ENCODE measurements at places on chromosomes 1 and 21.

GRCh38 chr1:232969799-232970198 is 19.4 kb downstream of the NTPCR start:
- no peak for DNase-seq

GRCh38 chr1:107692580-107693345 is 272.2 kb downstream of the VAV3 start:
- DNase-seq: no peak

GRCh38 chr1:64934115-64934877 is 32.1 kb downstream of the JAK1 start:
- no peak for DNase-seq

GRCh38 chr1:1918901-1919303 is at the start of gene TMEM52:
Gene TMEM52, minus strand, starts transcription at chr1:1919279. Its CDS starts 14 bp downstream, at chr1:1919265.
- DNase-seq: no peak

DNA sequence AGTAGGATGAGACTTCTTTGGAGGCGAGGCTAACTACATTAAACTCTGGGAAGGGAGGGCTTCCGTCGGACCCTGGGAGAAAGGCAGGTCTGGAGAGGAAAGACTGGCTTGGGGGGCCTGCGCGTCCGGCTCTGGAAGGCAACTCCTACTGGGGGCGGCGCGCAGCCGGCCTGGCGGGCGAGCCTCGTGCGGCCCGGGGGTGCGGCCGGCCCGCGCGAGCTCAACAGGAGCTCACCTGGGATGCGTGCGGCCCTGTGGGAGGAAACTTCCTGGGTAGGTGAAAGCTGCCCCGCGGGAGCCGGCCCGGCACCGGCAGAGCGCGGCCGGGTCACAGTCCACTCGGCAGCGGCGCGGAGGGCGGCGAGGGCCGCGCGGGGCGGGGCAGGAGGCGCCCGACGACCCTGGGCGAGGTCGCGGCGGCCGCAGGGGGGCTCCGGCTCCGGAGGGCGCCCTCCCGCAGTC is 449 bp downstream of the EPS15 start:
- no peak for DNase-seq

- no peak for DNase-seq
These were observed 350.2 kb downstream of the PLPP3 start for GRCh38 chr1:56229186-56229585.

DNA sequence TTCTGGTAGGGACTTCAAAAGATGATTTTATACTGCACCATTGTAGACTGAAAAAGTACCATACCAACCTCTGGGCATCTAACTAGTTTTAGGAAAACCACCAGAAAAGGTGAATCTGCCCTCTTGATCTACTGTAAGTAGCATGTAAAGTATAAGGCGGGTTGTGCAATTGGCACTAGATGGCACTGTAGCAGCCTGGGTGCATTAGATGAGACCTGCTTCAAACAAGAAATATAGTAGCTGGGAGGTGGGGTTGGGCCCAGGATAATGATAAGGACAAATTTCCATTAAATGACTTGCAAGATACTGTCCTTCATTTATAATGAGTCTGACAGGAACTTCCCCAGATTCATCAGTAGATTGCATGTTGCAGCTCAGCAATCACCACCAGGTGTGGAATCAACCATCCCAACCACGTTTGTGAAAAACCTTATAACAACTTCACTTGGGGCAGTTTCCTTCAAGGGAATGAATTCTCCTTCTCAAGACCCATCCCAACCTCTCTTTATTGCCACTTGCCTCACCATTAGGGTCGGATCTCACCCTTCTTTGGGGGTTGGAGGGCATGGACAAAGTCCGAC is 37.3 kb upstream of the IL10 start:
- DNase-seq: no peak

DNA sequence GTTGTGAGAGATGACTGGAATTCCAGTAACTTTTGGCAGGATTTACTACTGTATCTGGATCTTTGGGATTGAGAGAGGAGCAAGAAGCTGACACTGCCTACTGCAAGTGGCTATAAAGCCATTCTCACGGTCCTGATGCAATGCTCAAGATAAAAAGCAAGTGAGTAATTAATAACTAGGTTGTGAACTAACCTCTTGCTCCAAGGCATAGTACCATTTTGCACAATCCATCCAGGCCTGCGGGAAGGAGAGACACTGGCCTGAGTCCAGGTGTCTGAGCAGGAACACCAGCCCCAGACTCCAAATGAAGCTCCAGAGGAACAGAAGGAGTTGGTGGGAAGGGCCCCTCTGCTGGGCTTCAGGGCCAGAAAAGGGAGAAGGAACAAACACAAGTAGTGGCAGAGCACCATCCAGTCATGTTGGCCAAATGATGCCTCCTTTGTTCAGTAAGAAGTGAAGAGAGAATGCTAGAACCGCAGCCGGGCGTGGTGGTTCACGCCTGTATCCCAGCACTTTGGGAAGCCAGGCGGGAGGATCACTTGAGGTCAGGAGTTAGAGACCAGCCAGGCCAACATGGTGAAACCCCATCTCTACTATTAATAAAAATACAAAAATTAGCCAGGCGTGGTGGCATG is 9.9 kb upstream of the SLC45A3 start:
- DNase-seq: no peak

GRCh38 chr21:9758888-9759287 is 762.5 kb upstream of the TPTE start:
- no peak for DNase-seq

GRCh38 chr1:62621907-62622306 is 24.6 kb downstream of the ANGPTL3 start:
- no peak for DNase-seq

- DNase-seq: no peak
These were observed 72.3 kb downstream of the SIPA1L2 start for GRCh38 chr1:232557502-232558191.

- no peak for DNase-seq
These were observed 902.9 kb downstream of the LTN1 start for GRCh38 chr21:28089599-28090441.

- no peak for DNase-seq
These were observed 42.0 kb downstream of the GNG12 start for GRCh38 chr1:67791261-67791660.

DNA sequence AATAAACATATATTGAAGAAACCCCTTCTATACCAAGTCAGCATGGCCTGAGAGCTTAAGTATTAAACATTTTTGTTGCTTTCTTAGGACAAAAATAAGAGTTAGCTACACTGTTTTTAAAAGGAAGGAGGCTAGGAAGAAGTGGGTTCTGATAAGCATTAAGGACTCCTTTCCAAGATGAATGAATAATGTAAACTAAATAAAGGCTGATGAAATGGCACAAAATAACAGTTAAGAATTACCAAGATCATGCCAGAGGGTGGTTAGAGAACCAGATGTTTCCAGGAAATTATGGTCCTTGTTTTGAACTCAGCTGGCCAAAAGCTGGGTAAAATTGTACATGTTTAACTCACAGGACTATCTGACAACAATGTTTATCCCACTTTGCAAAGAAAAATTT is 114.1 kb upstream of the ETS2 start:
- DNase-seq: no peak

Measured in stimulated activated CD8-positive, alpha-beta memory T cell treated with anti-CD3 and anti-CD28 coated beads, Interleukin-4, amount 100 ng/mL, for 4 hours (primary cell).